Mesenteric fat pad (tissue), 1 donor: ENCODE measurements at places on chromosomes 11 and 22. TPM values are rescaled to one million over a fixed set of nuclear protein-coding genes. Genes with fewer than 3 reads are reported as not detected.

DERL3 gene
- total RNA-seq: 1.4 TPM

DNA sequence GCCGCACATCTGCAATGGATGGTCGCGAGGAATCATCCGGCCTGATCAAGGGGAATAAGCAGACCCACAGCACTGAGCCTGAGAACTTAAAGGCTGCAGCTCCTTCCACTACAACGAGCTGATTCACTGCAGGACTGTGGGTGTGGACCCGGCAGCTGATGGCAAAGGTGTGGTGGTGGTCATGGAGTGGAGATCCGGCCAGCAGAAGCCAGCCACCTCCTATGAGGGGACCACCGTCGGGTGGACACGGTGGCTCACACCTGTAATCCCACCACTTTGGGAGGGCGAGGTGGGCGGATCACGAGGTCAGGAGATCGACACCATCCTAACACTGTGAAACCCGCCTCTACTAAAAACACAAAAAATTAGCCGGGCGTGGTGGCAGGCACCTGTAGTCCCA is 66.4 kb downstream of the DGCR2 start:
- peak; percentile 83 for DNase-seq

- no peak for DNase-seq
These were observed 4.0 kb downstream of the ST14 start for GRCh38 chr11:130163346-130164220.

- DNase-seq: no peak
These were observed 36.4 kb upstream of the RASL10A start for GRCh38 chr22:29351891-29352290.
